Adipocyte (in vitro differentiated cells): ENCODE measurements at places on chromosomes 13 and 19.

GRCh38 chr13:25874064-25874737 lies 177.6 kb downstream of the SHISA2 start:
- DNase-seq: no peak

- no peak for DNase-seq
Measured at GRCh38 chr19:42201489-42202289, 15.8 kb downstream of the DEDD2 start.

- DNase-seq: no peak
Measured at GRCh38 chr19:33040994-33041827, 23.5 kb downstream of the RHPN2 start.

DNA sequence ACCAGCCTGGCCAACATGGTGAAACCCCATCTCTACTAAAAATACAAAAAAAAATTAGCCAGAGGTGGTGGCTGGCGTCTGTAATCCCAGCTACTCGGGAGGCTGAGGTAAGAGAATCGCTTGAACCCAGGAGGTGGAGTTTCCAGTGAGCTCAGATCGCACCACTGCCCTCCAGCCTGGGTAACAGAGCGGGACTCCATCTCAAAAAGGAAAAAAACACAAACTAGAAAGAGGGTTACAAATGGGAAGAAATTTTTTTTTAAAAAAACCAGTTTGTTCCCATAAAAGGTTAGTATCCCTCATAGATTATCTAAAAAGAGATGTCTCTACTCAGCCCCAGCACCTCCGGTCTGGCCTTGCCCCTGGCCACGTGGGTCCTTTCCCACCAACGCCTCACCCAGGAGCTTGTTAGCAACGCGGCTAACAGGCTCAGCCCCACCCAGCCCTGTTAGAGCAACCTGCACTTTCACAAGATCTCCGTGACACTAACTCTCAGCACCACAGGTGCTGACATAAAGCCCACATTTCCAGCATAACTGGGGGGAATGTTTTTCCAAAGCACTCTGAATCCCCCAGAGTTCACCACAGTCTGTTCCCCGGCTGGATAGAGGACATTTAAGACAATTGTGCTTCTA lies 4.3 kb downstream of the DMKN start:
- DNase-seq: no peak

- DNase-seq: no peak
Measured at GRCh38 chr13:52751196-52751595, 11.6 kb upstream of the CNMD start.

DNA sequence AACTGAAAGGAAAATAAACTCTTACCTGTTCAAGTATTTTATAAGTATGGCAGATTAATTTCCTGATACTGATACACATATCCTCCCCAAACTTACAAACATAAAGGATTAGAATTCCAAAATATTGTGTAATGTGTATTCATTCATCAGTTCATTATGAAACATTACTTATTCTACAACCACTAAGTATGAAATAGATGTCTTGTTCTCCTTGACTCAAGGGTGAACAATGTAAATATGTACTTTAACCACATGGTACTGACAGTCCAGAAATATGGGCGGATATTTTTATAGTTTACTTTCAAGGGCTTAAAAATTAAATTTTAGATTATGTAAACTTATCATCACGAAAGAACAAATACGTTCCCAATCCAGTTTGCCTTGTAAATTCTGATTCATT lies 334.0 kb downstream of the LIG4 start:
- DNase-seq: peak; percentile 58

DNA sequence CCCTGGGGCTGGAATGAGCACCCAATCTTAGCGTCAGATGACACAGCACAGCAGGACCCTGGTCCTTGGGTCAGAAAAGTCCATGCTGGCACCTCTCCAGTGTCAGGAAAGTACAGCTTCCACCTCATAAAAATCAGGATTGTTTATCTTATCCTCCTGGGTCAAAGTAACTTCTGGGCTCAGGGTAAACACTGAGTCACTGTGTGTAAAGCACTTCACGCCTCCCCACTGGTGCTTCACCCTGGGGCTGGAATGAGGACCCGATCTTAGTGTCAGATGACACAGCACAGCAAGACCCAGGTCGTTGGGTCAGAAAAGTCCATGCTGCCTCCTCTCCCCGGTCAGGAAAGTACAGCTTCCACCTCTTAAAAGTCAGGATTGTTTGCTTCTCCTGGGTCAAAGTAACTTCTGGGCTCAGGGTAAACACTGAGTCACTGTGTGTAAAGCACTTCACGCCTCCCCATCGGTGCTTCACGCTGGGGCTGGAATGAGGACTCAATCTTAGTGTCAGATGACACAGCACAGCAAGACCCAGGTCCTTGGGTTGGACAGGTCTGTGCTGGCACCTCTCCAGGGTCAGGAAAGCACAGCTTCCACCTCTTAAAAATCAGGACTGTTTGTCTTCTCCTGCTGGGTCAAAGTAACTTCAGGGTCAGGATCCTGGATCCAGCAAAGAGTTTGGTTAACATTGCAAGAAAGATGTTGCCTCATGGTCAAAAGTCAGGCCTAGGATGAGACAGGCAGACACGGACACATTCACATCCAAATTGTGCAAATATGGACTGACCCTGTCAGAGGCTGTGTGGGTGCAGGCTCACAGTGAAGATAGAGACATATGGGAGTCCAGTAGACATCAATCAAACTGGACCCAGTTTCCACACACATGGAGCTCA lies 39.2 kb upstream of the CYP2A7 start:
- DNase-seq: no peak

GRCh38 chr13:67277581-67277980 lies 47.4 kb upstream of the PCDH9 start:
- no peak for DNase-seq

DNA sequence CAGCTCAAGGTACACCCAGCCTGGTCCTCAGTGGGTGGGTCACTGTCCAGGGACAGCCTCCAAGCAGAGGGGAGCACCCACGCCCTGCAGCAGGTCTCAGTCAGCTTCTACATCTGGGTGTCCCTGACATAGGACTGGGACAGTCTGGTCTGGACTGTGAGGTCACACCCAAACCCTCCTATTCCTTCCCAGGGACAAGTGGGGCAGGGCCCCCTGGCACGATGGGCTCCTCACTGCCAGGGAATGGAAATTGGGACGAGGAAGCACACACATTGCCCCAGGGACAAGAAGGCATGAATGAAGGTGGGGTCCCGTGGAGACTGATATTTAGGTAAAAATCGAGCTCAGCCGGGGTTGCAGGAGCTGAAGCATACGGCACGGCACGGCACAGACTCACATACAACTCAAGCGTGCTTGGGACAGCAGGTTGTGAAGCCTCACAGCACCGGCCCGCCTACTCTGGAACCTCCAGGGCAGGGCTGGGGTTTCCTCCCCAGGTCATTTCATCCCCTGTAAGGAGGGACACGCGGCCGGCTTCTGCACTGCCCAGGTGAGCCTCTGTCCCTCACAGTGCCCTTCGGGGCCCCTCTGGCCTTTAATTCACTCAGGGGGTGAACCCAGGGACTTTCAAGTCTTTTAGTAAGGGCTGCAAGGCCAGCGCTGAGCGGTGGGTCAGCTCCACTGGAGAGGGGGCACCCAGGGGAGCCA lies 3.5 kb downstream of the PNMA8B start:
- no peak for DNase-seq

DNA sequence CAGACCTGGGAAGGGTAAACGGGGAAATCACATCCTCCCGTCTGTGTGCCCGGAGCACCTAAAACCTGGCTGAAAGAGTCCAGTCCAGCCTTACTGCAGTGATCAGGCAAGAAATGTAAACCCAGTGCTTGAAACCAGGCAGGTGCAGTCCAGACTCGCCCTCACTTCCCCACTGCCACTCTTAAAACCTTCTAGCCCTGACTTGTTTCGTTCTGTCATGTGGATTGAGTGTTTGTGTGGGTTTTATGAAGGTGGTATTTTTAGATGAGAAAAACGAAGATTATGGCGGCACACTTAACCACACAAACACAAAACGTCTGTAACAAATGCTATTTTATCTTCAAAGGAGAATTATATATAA lies 839 bp upstream of the CKAP2 start:
- no peak for DNase-seq

GRCh38 chr19:6465006-6465405 lies 935 bp downstream of the CRB3 start:
- no peak for DNase-seq

GRCh38 chr13:73090116-73090822 lies 31.5 kb downstream of the KLF5 start:
- peak; percentile 46 for DNase-seq

- no peak for DNase-seq
Measured at GRCh38 chr13:43933378-43933777, 53.7 kb downstream of the LACC1 start.

- no peak for DNase-seq
Measured at GRCh38 chr19:30183807-30184490, 188.2 kb upstream of the ZNF536 start.

GRCh38 chr13:60090574-60090973 lies 73.2 kb downstream of the DIAPH3 start:
- DNase-seq: peak; percentile 19

DNA sequence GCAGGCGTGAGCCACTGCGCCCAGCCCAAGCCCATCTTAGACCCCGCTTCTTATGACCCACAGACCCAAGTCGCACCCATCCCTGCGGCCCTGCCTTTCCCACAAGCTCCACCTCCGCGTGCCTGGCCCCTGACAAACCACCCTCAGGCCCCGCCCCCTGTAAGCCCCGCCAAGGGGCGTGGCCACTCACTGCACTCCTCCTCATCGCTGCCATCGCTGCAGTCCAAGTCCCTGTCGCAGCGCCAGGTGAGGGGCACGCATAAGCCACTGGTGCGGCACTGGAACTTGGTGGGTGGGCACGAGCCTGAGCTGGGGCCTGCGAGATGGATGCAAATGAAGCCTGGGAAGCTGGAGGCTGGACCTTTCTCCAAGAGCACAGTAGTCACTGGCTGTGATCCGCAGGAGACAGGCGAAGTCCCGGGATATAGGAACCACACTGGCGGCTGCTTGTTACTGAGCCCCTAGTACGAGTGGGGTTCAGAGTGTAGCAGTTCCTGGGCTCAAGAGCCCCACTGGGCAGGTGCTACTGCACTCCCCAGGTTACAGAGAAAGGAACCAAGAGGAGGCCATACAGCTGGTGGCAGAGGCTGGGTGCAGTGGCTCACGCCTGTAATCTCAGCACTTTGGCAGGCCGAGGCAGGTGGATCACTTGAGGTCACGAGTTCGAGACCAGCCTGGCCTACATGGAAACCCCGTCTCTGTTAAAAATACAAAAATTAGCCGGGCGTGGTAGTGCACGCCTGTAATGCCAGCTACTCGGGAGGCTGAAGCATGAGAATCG lies 3.1 kb downstream of the CD320 start:
- no peak for DNase-seq

GRCh38 chr13:40158218-40158617 lies 502.8 kb downstream of the COG6 start:
- DNase-seq: no peak

DNA sequence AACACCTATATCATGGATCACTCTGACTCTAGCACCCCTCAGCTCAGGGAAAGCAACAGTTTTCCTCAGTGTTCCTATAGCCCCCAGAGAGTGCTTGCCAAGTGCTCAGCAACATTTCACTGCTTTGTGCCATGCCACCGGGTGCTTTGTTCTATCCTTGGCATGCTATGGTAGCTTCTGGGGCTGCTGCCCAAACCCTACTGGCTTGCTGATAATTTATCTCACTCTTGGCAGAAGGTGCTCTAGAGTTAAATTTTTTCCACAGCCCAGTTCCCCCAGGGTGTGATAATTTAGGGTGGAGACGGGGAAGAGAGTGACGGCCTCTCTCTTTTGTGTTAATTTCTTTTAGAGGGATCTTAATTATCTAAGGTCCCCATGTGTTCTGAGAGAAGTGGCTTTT lies 12.6 kb upstream of the CSNK1A1L start:
- DNase-seq: no peak

- DNase-seq: peak; percentile 96
Measured at GRCh38 chr19:6736169-6736916, 1.0 kb downstream of the GPR108 start.

- peak; percentile 71 for DNase-seq
Measured at GRCh38 chr13:49444524-49445395, 686 bp downstream of the SETDB2 start.

- DNase-seq: peak; percentile 28
Measured at GRCh38 chr19:3250675-3251074, 26.2 kb downstream of the CELF5 start.

- DNase-seq: peak; percentile 14
Measured at GRCh38 chr19:35587321-35587720, 1.3 kb downstream of the PMIS2 start.

GRCh38 chr13:44411841-44412240 lies 38.2 kb downstream of the SERP2 start:
- no peak for DNase-seq

DNA sequence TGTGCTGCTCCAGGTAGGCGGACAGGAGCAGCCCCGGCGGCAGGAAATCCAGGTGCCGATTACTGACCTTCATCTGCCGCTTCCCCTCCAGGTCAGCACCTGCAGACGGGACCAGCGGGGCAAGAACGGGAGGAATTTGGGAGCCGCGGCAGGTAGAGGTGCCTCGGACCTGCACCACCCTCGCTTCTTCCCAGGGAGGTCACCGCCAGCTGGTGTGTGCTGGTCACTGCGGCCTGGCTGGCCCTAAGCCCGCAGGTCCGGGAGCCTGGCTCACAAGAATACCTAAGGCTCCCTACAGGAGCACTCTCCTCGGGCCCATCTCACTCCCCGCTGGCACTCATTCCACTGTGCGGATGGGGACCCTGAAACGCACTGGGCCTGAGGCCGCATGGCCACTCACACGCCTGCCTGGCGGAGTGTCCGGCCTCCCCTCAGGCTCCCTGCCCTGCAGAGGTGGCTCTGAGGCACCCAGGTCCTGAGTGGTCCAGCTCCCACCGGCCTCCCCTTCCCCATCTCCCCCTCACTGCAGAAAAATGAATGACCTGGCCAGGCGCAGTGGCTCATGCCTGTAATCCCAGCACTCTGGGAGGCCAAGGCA lies 4.3 kb downstream of the RNU6-9 start:
- DNase-seq: no peak

- DNase-seq: peak; percentile 30
Measured at GRCh38 chr19:54470991-54471782, 1.9 kb downstream of the CDC42EP5 start.

DNA sequence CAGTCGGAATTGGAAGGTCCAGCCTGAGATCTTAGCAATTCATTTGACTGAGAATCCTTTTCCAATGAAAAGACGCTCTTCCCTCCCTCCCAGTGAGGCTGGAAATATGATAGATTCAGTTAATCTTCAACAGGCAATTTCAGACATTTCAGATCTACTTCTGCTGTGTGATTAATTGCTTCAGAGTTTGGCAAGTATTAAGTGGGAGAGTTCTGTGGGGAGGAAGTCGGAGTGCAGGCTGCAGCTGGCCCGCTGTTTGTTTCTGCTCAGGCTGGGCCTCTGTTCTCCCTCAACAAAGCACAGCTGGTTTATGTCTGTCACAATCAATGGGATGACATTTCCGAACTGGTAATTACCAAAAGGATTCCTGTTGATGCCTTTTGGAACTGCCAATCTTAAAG lies 178.2 kb downstream of the NDFIP2 start:
- DNase-seq: peak; percentile 61
